ENCODE measurements at places on chromosomes 1 and 21.

- DNase-seq: no peak
Measured at GRCh38 chr1:201397675-201398074, 1.4 kb downstream of the LAD1 start.

DNA sequence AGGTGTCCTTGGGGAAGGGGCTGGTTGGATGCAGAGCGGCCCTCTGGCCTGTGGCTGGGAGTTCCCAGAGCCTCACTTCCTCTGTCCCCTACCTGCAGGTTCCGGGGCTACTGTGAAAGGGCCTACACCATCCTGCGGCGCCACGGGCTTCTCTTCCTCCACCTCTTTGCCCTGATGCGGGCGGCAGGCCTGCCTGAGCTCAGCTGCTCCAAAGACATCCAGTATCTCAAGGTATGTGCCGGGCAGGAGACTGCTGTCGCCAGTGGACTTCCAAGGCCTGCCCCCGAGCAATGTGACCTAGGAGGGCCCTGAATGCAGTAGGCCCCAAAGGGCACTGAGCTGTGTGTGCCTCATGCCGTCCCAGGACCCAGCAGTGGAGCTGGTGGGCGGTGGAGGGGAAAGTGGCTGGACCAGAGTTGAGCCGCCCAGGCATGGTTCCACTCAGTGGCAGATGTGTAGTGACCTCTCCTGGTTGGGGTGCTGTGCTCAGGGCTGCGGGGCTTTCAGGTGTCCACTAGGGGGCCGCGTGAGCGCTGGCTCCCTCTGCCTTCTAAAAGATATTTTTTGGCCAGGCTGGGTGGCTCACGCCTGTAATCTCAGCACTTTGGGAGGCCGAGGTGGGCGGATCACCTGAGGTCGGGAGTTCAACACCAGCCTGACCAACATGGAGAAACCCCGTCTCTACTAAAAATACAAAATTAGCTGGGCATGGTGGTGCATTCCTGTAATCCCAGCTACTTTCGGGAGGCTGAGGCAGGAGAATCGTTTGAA, 73.4 kb downstream of the PIK3CD start:
- DNase-seq: peak; percentile 20

DNA sequence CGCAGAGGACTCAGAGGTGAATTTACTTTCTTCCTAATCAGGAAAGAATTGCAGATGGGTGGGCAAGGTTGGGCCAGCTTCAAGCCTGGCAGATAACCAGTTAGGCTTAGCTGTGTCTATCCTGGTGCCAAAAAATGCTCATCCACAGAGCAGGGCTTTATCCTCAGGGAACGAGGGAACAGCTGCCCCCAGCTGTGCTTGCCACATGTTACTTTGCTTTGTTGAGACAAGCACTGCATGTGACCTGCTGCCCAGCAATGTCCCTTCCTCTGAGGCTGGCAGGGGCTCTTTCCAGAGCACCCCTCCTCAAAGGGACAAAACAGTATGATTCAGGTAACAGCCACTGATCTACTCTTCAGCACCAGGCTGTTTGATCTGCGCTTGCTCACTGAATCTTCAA, 505.1 kb upstream of the USP24 start:
- DNase-seq: no peak

GRCh38 chr1:46493316-46494032, 3.8 kb downstream of the DMBX1 start:
- no peak for DNase-seq

- no peak for DNase-seq
Measured at GRCh38 chr1:198788561-198789064, 149.8 kb downstream of the PTPRC start.

GRCh38 chr1:183100361-183100974, 77.2 kb downstream of the LAMC1 start:
- no peak for DNase-seq

- no peak for DNase-seq
Measured at GRCh38 chr1:244371242-244372141, 80.2 kb downstream of the ADSS2 start.

GRCh38 chr1:240737298-240737697, 125.3 kb upstream of the GREM2 start:
- no peak for DNase-seq

- no peak for DNase-seq
Measured at GRCh38 chr1:233614173-233614742, 352 bp downstream of the KCNK1 start.

DNA sequence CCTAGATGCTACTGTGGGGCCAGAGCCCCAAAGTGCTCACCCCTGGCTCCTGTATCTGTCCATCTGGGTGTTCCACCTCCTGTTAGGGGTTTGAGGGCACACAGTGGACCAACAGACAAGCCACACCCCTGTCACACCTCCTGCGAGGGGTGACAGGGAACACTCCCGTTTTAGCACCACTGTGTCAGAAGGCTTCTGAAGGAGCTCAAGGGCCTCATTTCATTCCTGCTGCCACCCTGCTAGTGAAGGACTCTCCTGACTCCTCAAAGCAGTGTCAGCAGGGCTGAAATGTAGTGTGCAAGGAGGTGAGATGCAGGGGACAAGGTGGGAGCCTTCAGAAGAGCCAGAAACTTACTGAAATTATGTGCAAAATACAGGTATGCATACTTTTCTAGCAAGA, 174.6 kb downstream of the GPATCH2 start:
- no peak for DNase-seq

GRCh38 chr1:85244271-85245061, 15.0 kb downstream of the C1orf52 start:
- DNase-seq: no peak

GRCh38 chr1:9033363-9033762, 7.1 kb upstream of the SLC2A7 start:
- DNase-seq: no peak

GRCh38 chr1:231027136-231027925, 12.7 kb downstream of the FAM89A start:
- no peak for DNase-seq

- DNase-seq: no peak
Measured at GRCh38 chr1:43954036-43954435, 7.3 kb downstream of the IPO13 start.

DNA sequence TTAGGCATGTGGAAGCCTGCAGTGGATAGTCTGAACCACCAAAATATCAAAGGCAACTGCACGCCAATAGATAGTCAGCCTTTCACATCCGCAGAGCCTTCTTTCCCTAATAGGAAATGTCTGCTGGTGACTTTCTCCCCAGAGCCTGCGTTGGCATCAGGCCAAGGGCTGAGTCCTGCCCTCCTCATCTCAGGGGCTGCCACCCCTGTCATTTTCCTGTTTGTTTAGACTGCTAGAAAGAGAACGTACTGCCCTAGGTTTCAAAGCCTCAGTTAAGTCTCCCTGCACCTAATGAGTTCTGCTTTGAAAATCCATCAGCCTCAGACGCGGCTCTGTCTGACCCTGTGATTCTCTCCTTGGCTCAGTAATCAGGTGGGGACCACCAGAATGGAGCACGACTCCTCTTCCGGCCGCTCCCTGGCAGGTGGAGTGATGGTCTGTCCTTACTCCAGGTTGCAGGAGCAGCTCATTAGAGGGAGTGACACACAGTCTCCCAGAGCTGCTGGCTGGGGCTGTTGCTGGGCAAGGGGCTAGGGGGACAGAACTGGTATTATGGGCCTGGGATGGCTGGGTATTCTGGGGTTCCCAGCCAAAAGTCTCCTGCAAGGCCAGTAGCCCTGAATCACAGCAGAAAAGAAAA, 27.3 kb downstream of the STUM start:
- DNase-seq: no peak

GRCh38 chr21:39047046-39047445, 136.2 kb downstream of the PSMG1 start:
- no peak for DNase-seq

All from AG04450 (cell line).